ENCODE measurements at places on chromosomes 6 and 20.
A peak's percentile ranks its signal among the peaks of the same experiment; 100 is the strongest.

- DNase-seq, result no peak
Observed at GRCh38 chr20:8362457-8362856, 230.4 kb downstream of the PLCB1 start.

- no peak for DNase-seq
Observed at GRCh38 chr20:23188377-23189169, 102.4 kb upstream of the CD93 start.

- peak; percentile 6 for DNase-seq
Observed at GRCh38 chr6:153210083-153210482, 79.0 kb upstream of the RGS17 start.

DNA sequence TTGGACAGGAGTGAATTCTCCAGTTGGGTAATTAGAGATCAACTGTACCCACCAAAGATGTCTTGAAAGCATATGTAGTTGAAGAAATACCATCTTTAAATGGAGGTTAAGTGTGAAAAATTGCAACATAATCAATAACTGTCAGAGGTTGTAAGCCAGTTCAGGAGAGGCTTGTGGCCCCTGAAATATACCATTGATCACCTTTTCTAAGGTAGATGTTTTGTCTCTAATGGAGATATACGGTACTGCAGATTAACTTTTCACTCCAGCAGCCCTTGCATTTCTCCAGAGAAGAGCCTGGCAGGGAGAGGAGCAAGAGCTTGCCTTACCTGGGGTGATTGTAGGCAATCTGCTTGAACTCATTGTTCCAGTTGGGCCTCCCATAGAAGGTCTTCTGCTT is 48.8 kb downstream of the NOX3 start:
- no peak for DNase-seq

DNA sequence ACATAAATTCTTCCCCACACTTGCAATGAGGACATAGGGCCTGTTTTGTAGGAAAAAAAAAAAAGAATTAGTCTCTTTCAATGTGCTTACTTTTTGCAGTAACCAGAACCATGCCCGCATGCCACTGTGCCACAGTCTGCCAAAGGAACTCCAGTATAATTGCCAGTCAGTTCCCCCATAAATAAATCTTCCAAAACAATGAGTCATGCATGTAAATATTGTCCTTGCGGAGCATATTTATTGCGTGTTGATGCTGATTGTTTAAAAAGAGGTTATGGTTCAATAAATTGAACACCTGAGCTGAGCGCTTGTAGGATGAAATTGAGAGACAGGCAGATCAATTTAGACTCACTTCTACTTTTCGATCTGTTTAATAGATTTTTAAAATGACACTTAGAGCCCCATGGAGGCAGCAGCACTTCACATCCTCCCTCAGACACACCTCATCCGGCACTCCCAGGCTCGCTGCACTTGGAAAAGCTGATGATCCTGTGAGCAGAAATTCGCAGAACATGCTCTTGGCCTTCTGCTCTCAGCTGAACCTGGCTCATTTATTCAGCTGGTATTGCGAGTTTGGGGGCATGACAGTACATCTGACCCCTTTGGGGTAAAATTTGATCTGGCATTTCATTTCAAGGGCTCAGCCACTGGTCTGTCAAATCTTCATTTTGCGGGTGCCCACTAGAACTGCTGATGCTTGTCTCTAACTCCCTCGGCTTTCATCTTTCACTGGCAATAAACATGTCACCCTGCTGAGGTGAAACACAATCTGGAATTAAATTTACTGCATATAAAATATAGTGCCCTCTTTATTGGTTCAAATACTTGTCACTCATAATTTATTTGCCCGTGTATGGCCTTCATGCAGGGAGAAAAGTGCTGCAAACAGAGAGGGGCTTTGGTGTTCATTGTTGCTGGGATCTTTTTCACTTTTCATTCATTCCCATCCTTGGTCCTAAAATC is 371.1 kb upstream of the POU3F2 start:
- no peak for DNase-seq

GRCh38 chr6:148959008-148959407 is 212.2 kb downstream of the UST start:
- no peak for DNase-seq

DNA sequence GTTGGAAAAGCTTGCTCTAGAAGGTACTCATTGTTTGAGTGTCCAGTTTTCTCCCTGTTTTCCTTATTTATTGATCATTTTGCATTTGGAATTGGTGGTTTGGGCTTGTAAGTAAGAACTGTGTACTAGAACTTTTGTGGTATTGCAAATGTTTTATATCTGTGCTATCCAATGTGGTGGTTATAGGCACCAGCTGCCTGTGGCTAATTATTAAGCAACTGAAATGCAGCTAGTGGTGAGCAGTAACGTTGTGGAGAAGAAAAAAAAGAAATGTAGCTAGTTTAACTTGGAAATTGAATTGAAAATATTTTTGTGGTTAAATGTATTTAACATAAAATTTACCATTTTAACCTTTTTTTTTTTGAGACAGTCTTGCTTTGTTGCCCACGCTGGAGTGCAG is 50.7 kb upstream of the MAPK13 start:
- DNase-seq, result no peak

GRCh38 chr20:5844063-5844681 is 94.0 kb downstream of the SHLD1 start:
- DNase-seq, result peak; percentile 59

- DNase-seq, result no peak
Observed at GRCh38 chr6:32659856-32660595, 6.4 kb downstream of the HLA-DQB1 start.

GRCh38 chr6:154510144-154510905 is at the start of gene CNKSR3:
Gene CNKSR3, minus strand, starts transcription at chr6:154510685. Its CDS starts 571 bp downstream, at chr6:154510114.
- no peak for DNase-seq

- no peak for DNase-seq
Observed at GRCh38 chr20:38810926-38811630, 5.6 kb downstream of the PPP1R16B start.
